Activated CD4-positive, alpha-beta T cell treated with anti-CD3 and anti-CD28 coated beads, Interleukin-2, amount 50 U/mL, for 1 hour (primary cell): ENCODE measurements at places on chromosomes 4 and X.
A peak's percentile ranks its signal among the peaks of the same experiment; 100 is the strongest.

GRCh38 chrX:119698845-119699244 is 5.9 kb upstream of the SEPTIN6 start:
- DNase-seq: no peak

DNA sequence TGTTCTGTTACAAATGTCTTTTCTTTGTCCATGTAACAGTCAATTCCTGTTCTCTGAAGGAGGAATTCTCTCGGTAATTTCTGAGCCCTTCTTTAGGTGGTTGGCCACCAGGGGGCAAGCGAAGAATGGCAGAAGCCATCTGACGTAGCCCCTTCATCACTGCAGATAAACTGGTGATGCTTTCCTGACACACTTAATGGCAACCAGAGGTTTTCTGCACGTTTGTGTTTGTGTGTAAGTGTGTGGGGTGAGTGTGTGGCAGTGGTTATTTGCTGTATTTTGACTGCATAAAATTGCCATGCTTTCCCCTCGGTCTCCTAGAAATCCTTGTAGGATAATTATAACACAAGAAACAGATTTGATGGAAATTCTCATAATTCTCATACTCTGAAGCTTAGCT is 64.8 kb upstream of the STOX2 start:
- DNase-seq: peak; percentile 56

DNA sequence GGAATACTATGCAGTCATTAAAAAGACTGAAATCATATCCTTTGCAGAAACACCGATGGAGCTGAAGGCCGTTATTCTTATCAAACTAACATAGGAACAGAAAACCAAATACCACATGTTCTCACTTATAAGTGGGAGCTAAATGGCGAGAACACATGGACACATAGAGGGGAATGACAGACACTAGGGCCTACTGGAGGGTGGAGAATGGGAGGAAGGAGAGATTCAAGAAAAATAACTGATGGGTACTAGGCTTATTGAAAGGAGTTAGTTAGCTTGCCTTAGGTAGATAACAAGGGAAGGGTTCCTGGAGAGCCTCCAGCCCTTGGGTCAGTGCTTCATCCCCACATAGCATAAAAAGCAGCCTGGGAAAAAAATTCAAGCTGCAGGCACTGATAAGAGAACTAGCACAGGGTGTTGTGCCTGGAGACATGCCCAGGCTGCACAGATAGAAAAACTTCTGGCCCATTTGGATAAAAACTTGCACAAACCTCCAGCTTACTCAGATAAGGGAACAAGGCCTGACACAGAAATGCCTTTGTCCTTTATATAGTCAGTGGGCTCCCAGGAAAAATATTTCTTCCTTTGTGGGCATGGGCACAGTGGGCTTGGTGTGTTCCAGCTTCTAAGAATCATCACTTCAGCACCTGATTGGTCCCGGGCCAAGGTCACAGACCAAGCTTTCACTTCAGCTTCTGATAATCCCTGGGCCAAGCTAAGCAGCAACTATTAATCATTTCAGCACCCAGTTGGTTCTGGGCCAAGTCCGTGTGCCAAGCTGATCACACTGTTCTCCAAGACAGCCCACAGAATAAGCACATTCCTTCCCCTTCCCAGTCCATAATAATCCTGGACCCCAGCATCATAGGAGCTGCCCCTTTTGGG is 23.1 kb upstream of the PWWP3B start:
- no peak for DNase-seq

- no peak for DNase-seq
These were observed 31.0 kb upstream of the SLC25A4 start for GRCh38 chr4:185112104-185112503.

GRCh38 chr4:182827166-182827565 is 90.0 kb downstream of the DCTD start:
- no peak for DNase-seq

- DNase-seq: no peak
These were observed 143.5 kb upstream of the LNX1 start for GRCh38 chr4:53734584-53735353.

DNA sequence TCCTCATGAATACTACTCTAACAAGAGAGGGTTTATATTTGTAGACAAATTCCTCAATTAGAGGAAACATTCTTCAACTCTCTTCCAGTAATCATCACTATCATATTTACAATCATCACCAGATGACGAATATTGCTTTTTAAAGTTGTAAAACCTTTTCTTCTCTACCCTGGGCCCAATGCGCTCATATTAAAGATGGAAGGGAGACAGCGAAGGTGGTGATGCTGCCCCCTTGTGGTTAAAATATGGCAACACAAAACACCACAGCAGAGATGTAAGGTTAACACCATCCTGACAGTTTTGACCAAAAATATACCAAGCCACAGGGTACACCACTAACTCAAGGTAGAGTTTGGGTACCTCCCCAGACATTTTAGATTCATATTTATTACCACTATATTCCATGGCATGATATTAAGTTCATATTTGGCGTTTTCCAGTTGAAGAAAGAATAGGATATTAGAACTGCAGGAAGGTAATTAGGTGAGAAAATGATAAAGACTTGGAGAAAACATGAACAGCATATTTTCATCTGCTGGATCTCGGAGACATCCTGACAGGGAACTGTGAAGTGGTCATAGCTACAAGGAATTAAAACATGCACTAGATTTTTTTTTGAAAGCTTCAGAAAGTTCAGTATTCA is 72.8 kb downstream of the SLC9A7 start:
- peak; percentile 10 for DNase-seq

- no peak for DNase-seq
These were observed 28.1 kb downstream of the FAM9A start for GRCh38 chrX:8773117-8773516.

DNA sequence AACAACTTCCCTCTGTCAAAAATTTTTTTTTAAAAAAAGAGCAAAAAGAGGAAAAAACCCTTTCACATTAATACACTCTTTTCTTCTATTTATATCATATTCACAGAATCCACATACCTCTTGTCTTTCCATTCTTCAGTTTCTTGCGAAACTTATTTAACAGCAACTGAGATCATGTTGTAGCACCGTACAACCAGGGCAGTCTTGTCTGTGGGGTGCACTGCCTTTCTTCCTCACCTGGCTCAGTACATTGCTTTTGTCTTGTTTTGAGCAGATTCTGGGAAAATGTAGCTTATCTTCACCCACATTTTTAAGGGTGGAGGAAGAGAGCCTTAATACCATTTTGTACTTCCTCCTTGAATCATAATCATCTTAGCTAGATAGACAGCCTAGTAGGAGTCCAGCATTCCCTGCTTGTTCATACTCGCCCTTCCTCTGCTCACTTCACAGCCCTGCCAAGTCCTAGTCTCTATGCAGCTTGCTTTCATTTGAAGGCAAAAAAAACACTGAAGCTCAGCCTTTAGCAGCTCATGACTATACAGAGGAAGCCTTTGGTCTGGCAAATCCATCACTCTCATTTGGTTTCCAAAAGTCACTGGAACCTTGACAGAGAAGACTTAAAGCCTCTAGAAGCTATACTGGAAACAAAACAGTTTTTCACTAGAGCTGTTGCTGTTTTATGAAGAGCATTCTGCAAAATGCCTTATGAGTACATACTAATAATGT is 140.6 kb upstream of the BANK1 start:
- no peak for DNase-seq
